ENCODE measurements at places on chromosomes 3 and 15.

GRCh38 chr3:27696906-27697305 is 25.2 kb downstream of the EOMES start:
- no peak for DNase-seq

GRCh38 chr3:112619295-112619694 is 21.6 kb downstream of the CCDC80 start:
- DNase-seq = no peak

GRCh38 chr15:67098768-67099282 is 33.4 kb downstream of the SMAD3 start:
- no peak for DNase-seq

- no peak for DNase-seq
Observed at GRCh38 chr3:9151240-9151639, 98.2 kb downstream of the SRGAP3 start.

GRCh38 chr3:137524751-137525150 is 239.4 kb upstream of the SOX14 start:
- no peak for DNase-seq

Measured in T-helper 1 cell (primary cell).